ENCODE measurements at places on chromosomes 5 and 9.

DNA sequence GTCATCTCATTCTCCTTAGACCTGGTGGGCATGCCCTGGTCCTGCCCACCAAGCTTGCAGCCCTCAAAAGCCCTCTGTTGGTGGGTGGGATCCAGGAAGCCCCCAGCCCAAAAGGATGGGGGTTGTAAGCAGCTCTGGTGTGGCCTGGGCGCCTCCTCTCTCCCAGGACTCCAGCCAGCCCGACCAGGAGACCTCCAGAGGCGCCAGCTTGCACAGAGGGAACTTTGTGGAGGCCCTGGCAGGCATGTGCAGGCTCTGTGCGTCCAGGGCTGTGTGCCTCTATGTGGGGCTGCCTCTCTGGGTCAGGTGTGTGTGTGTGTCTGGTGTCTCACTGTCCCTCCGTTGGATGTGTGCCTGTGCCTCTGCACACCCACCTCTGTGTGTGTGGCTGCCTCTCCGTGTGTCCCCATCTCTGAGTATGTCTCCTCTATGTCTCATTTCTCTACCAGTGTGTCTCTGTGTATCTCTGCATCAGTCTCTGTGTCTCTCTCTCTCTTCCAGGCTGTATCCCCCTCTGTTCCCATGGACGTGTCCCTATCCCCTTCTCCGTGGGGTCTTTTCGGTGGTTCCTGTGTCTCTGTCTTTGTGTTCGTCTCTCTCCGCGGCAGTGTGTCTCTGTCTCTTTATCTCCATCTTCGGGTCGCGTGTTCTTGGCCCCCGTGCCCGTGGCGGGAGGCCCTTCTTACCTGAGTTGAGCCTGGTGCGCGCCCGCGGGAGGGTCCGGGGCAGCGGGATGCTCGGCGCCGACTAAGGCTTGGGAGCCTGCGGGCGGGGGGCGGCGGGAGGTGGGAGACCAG lies 501 bp downstream of the ENHO start:
- DNase-seq = no peak

GRCh38 chr9:68771376-68771775 lies 66.3 kb downstream of the PIP5K1B start:
- no peak for DNase-seq

DNA sequence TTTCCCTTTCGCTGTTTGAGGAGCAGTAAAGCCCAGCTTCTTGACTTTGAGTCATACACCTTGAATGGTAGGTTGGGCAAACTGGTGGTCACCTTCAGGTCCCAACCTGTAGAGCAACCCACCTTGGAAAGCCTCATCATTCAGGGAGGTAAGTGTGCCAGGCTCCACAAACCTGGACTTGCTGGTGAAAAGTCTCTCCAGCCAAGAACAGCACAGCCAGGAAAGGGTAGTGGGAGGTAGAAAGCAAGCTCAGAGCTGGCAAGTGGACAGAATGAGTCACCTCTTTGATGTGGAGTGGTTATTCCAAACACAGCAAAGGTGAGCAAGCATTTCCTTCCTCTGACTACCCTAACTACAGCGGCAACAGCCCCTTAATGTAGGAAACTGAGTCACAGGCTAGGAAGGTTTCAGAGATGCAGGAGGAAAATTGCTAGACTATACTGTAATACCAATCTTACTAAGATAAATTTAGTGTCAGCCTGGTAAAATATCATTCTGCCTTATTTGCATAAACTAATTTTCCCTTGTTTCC lies 117.5 kb upstream of the MTAP start:
- peak; percentile 72 for DNase-seq

DNA sequence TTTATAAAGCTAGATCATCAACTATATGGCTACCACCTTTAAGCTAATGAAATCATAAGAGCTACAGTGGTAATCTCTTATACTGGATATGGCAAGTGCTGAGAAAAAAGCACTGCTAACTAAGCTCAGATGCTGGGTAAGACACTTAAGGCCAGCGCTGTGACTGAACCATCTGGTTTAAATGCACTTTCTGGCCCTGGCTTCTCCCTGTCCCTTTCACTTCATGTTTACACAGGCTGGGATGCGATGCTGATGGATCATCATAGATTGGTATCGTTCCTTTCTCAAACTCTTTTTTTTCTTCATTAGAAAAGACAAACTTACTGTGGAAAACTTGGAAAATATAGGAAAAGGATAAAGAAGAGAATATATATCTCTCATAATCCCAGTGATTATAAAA lies 52.3 kb downstream of the KIF24 start:
- DNase-seq = no peak

- DNase-seq = no peak
These were observed 39.2 kb downstream of the MARCHF11 start for GRCh38 chr5:16140417-16140816.

DNA sequence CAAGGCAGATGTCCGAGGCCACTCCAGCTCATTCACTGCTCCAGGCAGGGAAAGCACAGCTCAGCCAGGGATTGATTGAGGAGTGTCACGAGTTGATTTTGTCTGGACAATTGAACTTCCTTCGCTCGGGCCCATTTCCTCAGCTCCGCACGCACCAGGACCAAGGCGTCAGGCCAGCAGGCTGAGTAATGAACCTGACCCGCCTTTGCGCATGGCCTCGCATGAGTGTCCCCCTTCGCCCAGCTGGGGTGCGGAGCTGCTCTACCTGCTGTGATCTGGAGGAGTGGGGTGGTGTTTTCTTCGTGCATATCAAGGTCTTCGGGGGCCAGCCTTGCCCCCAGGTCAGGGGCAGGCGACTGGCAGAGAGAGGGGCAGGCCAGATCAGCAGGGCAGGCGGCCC lies 44.0 kb downstream of the VAV2 start:
- DNase-seq = no peak

Measured in stimulated activated CD4-positive, alpha-beta T cell treated with anti-CD3 and anti-CD28 coated beads, Interleukin-15, amount 100 ng/mL, for 24 hours (primary cell).